T-helper 17 cell (primary cell): ENCODE measurements at places on chromosomes 6 and 20.

GRCh38 chr6:41655646-41656001, 17.4 kb downstream of the MDFI start:
- DNase-seq: no peak

DNA sequence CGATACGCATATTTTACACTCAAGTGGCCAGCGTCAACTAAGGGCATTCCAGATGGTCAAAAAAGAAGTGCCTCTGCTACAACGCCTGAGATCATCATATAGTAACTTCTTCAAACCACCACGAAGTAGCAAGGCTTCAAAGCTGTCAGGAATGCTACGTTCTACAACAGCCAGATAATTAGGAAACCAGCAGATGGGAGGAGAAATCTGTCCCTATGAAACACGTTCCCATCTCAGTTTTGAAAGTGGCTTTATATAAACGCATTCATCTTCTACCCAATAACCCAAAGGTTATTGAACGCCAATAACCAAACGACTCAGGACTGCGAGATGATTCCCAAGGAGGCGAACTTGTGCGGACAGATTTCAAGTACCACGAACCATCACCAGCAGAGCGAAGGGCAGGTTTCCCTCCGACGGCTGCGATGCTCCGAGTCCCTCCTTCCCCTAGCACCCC, 1.2 kb downstream of the ABHD12 start:
- DNase-seq: no peak

DNA sequence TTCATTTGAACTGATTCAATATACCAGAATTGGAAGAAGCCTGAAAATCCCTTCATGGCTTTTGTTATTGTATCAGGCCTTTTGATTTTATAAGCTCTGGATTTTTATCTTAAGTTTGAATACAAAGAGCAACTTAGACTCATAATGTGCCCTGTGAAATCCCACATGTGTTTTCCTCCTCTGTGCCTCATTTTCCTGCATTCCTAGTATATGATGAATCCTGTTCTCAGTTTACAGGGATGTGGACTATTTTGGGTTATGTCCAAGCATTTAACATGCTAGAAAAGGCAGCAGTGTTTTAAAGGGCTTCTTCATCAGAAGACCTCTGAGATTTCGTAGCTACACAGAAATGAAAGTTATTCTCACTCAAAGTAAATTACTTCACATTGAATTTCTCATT, 455.0 kb downstream of the RFPL4B start:
- DNase-seq: no peak

DNA sequence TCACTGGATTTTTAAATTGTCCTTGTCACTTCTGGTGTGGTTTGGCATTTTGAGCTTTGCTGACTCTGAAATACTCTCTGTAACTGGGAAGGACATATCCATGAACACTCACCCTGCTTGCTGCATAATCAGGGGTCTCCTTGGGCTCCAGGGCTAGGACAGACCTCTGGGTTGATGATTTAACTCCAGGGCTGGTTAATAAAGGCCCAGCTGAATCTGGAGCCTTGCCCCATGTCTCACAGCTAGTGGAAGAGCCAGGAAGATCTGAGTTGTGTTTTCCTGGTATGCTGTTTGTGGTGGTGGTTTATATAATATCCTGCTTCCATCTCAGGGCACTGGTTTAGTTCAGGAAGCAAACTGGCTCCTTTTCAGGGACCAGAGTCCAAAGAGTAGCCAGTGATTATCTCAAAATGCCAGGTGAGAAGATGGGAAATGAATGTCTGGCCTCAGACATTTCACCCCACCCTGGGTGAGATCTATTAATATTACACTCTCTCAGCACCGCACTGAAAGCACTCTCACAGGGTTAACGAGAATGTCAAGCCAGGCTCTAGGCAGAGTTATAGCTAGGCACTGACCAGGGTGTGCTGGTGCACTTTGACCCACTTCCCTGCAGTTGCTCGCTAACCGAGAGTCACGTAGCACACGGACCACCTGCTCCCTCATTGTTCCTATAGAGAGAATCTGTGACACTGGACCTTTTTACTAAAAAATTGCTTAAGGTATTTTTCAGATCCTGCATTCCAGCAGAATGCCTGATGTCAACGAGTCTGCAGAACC, 90.1 kb upstream of the SLC22A16 start:
- no peak for DNase-seq

GRCh38 chr20:21522481-21523280, 8.8 kb upstream of the NKX2-2 start:
- no peak for DNase-seq
